Forelimb muscle (tissue), 1 donor: ENCODE measurements at places on chromosomes 7 and 10. TPM values are rescaled to one million over a fixed set of nuclear protein-coding genes. Genes with fewer than 3 reads are reported as not detected.

The OR9A2 gene
- not detected for polyA plus RNA-seq

The FFAR4 gene
- polyA plus RNA-seq, result 0.04 TPM

GRCh38 chr7:106262221-106262881, 22.4 kb downstream of the NAMPT start:
- DNase-seq, result no peak

DNA sequence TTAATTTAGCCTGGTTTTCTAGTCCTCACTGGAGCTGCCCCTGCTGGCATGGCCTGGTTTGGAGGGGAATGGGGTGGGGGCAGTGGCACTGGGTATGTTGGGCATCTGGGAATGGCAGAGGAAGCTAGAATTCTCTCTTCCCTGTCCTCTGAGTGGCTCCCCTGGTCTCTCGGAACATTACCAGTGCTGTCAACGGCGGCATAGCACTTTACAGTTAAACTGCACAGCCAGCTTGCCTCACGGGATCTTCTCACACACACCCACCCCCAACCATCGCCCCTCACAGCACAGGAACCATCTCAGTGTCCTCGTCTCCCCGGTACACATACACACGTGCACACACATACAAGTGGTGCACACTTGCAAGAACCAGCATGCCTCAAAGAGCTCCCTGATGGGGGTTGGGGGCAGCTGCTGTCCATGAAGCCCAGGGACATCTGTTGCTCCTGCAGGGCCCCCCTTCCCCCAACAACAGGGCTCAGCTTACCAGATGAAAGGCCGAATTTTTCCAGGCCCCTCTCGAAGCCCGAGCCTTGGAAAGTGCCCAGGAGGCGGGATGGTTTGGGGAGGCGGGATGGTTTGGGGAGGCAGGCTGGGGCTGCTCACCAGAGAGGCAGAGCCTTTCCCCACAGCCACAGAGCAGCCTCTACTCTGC, 41.0 kb downstream of the TSPAN15 start:
- no peak for DNase-seq

DNA sequence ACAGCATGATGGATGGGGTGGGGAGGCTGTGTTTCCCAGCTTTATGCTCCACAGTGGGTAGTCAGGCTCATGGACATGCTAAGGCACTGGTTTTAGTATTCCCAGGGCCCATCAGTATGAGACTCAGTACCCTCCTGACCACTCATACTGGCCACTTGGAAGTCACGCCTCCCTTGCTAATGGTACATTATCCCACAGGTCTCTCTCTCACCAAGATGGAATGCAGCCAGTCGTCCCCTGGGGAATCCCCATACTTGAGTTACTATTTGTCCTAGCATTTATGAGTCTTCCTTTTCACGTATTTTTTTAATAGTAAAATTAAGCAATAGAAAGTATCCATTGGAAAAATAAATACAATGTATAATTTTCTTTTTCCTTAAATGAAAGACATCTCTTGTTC, 80.6 kb upstream of the TBX20 start:
- DNase-seq, result no peak

DNA sequence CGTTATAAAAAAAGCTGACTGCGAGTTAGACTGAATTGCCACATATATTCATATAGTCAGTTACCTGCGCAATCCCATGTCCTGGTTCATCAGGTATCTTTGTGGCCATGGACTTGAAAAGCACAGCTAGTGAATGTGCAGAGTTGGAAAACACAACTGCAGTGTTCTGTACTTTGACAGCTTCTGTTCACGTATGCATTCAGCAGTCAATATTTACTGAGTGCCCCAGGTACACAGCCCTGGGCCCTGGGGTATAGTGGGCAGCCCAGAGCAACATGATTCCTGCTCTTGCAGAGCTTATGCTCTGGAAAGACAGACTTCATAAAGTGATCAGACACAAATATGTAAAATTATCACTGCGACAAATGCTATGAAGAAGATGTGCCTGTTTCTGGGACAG, 313.9 kb downstream of the PHTF2 start:
- DNase-seq, result no peak

- DNase-seq, result no peak
Observed at GRCh38 chr7:23721456-23721855, 11.4 kb downstream of the STK31 start.
